ENCODE measurements at places on chromosomes 6 and 20.

DNA sequence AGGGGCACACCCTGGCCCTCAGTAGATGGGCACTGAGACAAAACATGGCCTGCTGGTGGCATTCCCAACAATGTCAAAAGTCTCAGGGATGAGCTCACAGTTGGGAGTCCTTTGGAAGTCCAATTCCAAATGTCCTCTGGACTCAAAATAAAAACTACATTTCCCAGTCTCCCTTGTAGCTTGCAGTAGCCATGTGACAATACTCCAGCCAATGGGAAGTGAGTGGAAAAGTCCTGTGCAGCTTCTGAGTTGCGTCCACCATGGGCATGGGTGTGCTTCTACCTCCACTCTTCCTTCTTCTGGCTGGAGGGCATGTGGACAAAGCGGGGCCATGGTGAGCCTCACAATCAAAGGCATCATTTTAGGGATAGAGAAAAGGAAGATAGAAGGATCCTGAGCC, 5.8 kb upstream of the ADAM33 start:
- DNase-seq: no peak

GRCh38 chr20:57392512-57393271, 1.5 kb downstream of the RBM38 start:
- DNase-seq: peak; percentile 91

DNA sequence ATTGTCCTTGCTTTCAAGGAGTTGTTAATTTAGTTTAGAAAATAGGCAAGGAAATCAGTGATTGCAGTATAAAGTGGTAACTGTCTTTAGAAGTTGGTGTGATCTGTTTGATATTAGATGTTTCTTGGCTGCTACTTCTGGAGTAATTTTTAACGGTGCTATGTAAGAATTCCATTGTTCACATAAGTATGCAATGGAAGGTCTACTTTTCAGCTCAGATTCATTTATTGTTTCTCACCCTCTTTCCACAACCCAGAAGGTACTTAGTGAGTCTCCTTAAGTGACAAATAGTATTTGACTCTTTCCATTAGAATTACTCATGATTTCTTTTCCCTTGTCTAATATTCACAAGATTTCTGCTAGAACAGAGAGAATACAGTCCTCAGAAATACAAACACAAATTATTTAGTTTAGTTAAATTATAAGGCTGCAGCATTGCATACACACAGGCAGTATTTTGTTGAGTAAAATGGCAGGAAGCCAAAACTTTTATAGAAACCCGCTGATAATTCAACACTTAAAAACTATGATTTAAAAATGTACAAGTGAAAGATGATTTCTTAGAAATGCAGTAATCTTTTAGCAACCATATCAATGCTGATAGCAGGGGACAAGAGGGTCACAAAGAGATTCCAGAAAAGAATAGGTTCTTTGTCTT, 554.3 kb downstream of the CD109 start:
- no peak for DNase-seq

- no peak for DNase-seq
Measured at GRCh38 chr6:125480571-125480970, 178.8 kb upstream of the HDDC2 start.

GRCh38 chr6:80145921-80146320, 39.5 kb downstream of the BCKDHB start:
- DNase-seq: no peak

GRCh38 chr6:124482071-124482491, 480.2 kb upstream of the RNF217 start:
- DNase-seq: no peak
